ENCODE measurements at places on chromosomes 7 and 10. TPM values are rescaled to one million over a fixed set of nuclear protein-coding genes. Genes with fewer than 3 reads are reported as not detected.

Gene INSYN2A
- not detected for total RNA-seq

Gene AKR1B1
- 62.2 TPM for total RNA-seq

Gene AGBL3
- 6.6 TPM for total RNA-seq

Gene PHYHIPL
- total RNA-seq, result not detected

Gene GNAT3
- not detected for total RNA-seq

Gene STAM
- total RNA-seq, result 19.3 TPM

Gene MUC3A
- total RNA-seq, result not detected

Gene NME8
- total RNA-seq, result not detected

Gene RSPH10B
- not detected for total RNA-seq

Gene CRYGN
- 1.1 TPM for total RNA-seq
